Activated naive CD8-positive, alpha-beta T cell treated with anti-CD3 and anti-CD28 coated beads for 36 hours (primary cell): ENCODE measurements at places on chromosomes 3 and 15. TPM values are rescaled to one million over a fixed set of nuclear protein-coding genes. Genes with fewer than 3 reads are reported as not detected.

CLRN1 gene
- not detected for total RNA-seq

DNA sequence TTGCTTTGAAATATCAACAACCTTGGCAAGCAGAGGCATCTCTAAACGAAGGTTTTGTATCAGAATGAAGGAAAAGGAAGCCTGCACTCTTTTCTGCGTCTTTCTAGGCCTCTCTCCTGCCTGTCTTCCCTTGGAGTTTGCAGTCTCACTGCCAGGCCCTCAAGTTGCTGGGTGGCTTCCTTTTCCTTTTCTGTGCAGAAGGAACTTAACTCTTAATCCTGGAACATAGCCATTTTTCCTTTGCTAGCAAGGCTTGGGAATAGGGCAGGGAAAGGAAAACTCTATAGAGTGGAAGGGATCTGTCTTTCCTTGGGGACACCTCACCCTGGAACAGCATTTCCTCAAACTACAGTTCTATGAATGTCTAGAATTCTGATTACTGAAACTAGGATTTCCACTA lies 32.8 kb downstream of the TLNRD1 start:
- H3K4me3 ChIP-seq = no peak overlapping the region
- no peak for DNase-seq
- H3K27ac ChIP-seq = no peak overlapping the region
- H3K36me3 ChIP-seq = peaks cover 5% of the 10 kb centered on the region

DNA sequence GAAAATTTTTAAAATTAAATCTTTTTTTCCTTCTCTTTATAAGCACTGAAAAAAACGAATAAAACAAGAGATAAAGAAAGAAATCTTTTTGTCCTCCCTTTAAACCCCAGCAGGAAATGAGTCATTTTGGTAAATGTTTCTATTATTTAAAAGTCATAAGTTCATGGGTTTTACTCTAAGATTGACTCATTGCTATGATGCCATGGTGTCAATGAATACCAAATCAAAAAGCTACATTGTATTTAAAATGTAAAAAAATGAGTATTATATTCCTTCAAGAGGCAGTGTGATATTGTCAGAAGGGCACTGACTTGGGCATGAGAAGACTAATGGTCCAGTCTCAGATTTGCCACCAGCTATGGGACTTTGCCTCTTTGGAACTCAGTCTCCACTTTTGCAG lies 303.4 kb upstream of the DNAJC19 start:
- H3K36me3 ChIP-seq = no peaks in the 10 kb centered on the region
- peaks cover 5% of the 10 kb centered on the region for H3K27me3 ChIP-seq
- peaks cover 2% of the 10 kb centered on the region for H3K4me1 ChIP-seq
- no peak overlapping the region for H3K27ac ChIP-seq

GRCh38 chr15:85614059-85614458 lies 180.7 kb downstream of the KLHL25 start:
- no peak for DNase-seq
- no peak overlapping the region for H3K4me3 ChIP-seq
- H3K36me3 ChIP-seq = peaks cover 5% of the 10 kb centered on the region
- no peaks in the 10 kb centered on the region for H3K27me3 ChIP-seq
- H3K27ac ChIP-seq = no peak overlapping the region
- peaks cover 32% of the 10 kb centered on the region for H3K4me1 ChIP-seq

CSPG4 gene
- total RNA-seq = not detected

KBTBD13 gene
- not detected for total RNA-seq

DNA sequence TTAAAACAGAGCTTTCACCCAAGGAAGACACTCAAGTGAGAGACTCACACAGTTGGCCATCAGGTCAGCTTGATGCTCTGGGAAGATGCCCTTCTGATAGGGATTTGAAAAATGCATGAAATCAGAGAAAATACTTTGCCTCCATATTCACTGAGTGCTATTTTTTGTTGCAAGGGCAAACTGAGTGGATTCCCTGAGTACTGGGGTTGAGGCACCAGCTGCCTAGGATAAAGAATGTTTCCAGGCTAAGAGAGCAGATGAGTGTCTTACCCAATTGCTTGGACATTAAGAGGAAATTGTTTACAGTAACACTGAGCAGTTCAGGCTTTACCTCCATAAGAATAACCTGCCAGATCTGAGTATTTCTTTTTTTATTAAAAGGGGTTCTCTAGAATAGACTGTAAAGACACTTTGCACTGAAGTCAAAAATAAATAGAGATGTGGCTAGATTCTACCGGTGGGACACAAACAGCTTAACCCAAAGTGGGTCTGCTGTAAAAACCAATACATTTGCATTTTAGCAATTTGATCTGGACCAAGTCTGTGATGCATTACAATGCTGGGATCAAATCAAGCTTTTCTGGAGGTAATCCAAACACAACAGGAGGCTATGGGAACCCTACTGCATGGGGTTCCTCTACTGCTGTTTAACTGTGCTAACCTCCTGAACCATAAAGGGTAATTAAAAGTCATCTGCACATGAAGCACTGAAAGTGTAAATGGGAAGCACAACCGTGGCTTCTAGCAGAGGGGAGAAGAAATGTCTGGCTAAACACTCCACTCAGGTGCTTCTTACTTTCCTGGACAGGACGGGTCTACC lies 238.8 kb upstream of the WNT5A start:
- H3K36me3 ChIP-seq = no peaks in the 10 kb centered on the region
- no peak overlapping the region for H3K4me3 ChIP-seq
- H3K27me3 ChIP-seq = peaks cover 27% of the 10 kb centered on the region
- H3K27ac ChIP-seq = no peak overlapping the region

ZNF774 gene
- 1.9 TPM for total RNA-seq

C3orf20 gene
- total RNA-seq = not detected

DNA sequence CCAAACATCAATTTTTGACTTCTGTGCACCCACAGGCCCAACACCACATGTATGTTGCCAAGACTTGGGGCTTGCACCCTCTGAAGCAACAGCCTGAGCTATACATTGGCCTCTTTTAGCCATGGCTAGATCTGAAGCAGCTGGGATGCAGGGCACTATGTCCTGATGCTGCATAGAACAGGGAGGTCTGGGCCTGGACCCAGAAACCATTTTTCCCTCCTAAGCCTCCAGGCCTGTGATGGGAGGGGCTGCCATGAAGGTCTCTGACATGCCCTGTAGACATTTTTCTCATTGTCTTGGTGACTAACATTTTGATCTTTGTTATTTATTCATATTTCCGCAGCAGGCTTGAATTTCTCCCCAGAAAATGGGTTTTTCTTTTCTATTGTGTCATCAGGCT lies 330.0 kb downstream of the PYDC2 start:
- DNase-seq = no peak
- no peaks in the 10 kb centered on the region for H3K4me1 ChIP-seq
- H3K4me3 ChIP-seq = no peak overlapping the region
- no peaks in the 10 kb centered on the region for H3K36me3 ChIP-seq
- no peaks in the 10 kb centered on the region for H3K27me3 ChIP-seq

GRCh38 chr15:40313531-40314398 lies 6.0 kb upstream of the PLCB2 start:
- no peak for DNase-seq
- H3K4me1 ChIP-seq = peaks cover 23% of the 10 kb centered on the region
- no peaks in the 10 kb centered on the region for H3K36me3 ChIP-seq
- no peak overlapping the region for H3K27ac ChIP-seq

DNA sequence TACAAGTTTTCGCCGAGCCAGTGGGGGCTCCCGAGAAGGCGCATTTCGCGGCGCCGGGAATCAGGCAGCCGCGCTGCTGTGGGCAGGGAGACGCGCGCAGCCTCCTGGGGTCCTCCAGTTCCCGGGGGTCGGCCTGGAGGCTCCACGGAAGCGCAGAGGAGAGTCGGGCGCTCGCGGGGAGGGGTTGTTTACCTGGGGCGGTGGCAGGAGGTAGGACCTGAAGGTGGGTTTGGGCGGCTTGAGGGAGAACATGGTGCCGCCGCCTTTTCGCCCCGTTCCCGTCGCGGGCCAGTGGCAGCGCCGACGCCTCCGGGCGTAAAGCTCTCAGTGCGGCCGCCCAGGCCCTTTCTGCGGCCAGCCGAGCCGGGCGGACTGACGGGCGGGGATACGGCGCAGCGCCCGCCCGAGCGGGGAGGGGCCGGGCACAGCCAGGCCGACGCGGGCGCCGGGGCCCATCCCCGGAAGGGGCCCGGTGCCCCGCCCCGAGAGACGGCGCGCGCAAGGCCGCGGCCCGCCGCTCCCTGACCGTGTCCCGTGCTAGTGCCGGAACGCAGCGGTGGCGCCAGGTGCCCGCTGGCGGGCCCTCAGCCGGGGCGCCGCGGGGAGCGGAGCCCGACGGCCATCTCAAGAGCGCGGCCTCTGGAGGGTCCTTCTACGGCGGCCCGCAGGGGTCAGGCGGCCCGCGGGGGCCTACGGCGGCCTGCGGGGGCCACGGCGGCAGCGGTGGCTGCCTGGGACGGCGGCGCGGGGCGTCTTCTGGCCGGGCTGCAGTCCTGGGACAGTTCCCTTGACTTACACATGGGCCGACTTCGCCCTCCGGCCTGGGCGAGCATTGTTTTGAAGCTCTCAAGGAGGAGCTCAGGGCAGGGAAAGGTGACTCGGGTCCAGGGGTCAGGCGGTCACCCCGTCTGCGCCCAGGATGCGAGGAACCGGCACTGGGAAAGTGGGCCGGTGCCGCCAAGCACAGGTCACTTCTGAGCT lies at the start of gene MTMR10:
TSS of gene MTMR10 (minus strand) at position 374 of the 981 bp plus-strand sequence. CDS start at position 252, 122 bp downstream.
- no peaks in the 10 kb centered on the region for H3K27me3 ChIP-seq
- peaks cover 7% of the 10 kb centered on the region for H3K36me3 ChIP-seq
- peaks cover 18% of the 10 kb centered on the region for H3K4me1 ChIP-seq
- peak within 1 kb of the TSS; percentile 93 for H3K4me3 ChIP-seq
- peak; percentile 83 for DNase-seq
- peak within 1 kb of the TSS; percentile 86 for H3K27ac ChIP-seq

MUSTN1 gene
- 0.91 TPM for total RNA-seq

CDHR4 gene
- not detected for total RNA-seq

- DNase-seq = no peak
- peaks cover 38% of the 10 kb centered on the region for H3K4me1 ChIP-seq
- peaks cover 60% of the 10 kb centered on the region for H3K36me3 ChIP-seq
- H3K4me3 ChIP-seq = no peak overlapping the region
Observed at GRCh38 chr3:128808672-128809071, 70.7 kb upstream of the ACAD9 start.

SH2D7 gene
- total RNA-seq = not detected
